Breast epithelium (tissue), 4 donors: ENCODE measurements at places on chromosomes 2 and 18. TPM values are rescaled to one million over a fixed set of nuclear protein-coding genes. Genes with fewer than 3 reads are reported as not detected.

Gene TMEM150A
- 22.6 TPM for total RNA-seq

Gene PSMA8
- total RNA-seq: not detected

- H3K36me3 ChIP-seq: no peaks in the 10 kb centered on the region
- H3K27me3 ChIP-seq: no peaks in the 10 kb centered on the region
- no peaks in the 10 kb centered on the region for H3K4me1 ChIP-seq
- no peak overlapping the region for H3K27ac ChIP-seq
Measured at GRCh38 chr2:40937284-40937683, 485.4 kb upstream of the SLC8A1 start.

DNA sequence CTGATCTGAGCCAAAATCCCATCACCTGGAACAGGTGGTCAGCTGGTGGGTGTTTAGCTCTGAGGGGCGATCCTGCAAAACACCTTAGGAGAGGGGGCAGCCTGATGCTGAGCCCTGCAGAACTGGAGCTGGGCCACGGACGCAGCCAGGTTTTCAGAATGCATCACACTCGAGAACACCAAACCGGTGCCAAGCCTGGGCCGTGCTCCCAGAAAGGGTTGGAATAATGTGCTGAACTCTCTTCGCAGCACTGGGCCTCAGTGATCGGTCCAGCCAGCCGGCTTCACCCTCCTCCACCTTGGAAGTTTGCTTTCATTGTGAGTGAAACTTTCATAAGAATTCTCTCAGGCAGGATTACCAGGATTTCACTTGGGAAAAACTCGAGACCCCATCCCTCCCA is 56.5 kb upstream of the TTC39C start:
- peak; percentile 60 for DNase-seq
- no peaks in the 10 kb centered on the region for H3K4me1 ChIP-seq
- no peaks in the 10 kb centered on the region for H3K36me3 ChIP-seq
- H3K27ac ChIP-seq: no peak overlapping the region
- no peaks in the 10 kb centered on the region for H3K27me3 ChIP-seq
- H3K4me3 ChIP-seq: no peak overlapping the region

- H3K4me3 ChIP-seq: no peak overlapping the region
- H3K4me1 ChIP-seq: no peaks in the 10 kb centered on the region
- H3K27me3 ChIP-seq: no peaks in the 10 kb centered on the region
Measured at GRCh38 chr2:156663757-156664409, 227.7 kb downstream of the GPD2 start.

DNA sequence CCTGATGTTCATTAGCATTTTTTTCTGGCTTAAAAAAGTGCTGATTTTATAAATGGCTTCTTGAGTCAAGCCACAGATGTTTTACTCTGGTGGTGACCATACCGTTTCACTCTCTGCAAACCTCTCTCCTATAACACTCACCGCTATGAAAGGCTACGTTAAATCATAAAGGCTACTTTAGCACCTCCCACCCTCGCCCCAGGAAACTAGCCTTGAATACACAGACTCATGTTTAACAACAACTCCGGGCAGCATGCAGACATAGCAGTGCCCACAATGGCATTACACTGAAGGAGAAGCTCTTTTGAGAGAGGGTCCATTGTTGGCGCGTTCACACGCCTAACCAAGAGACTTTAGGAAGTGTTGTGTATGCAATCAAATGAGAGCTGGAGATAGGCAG is 5.6 kb downstream of the MYT1L start:
- no peaks in the 10 kb centered on the region for H3K27me3 ChIP-seq
- no peak for DNase-seq
- H3K27ac ChIP-seq: no peak overlapping the region
- no peak overlapping the region for H3K4me3 ChIP-seq
